ENCODE measurements at places on chromosomes 4 and X.
A peak's percentile ranks its signal among the peaks of the same experiment; 100 is the strongest.

DNA sequence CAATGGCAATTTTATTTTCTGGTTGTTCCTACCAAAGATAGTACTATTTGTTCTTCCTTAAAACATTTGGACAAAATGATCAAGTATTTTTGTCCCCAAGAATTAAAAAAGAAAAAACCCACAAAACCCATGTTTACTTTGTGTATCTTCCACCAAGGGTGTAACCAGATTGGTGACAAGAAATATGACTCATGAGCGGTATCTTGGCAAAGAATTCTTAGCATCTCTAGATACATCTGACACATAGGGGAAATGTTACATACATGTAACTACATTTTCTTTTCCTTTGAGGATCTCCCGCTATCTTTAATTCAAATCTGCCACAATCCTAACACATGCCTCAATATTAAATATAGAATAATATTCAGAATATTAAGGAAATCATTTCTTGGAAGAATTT, 78.7 kb downstream of the WDFY3 start:
- DNase-seq, result peak; percentile 75

- no peak for DNase-seq
Measured at GRCh38 chr4:72119946-72120345, 88.1 kb downstream of the NPFFR2 start.

GRCh38 chr4:88162626-88163025, 4.2 kb upstream of the ABCG2 start:
- peak; percentile 41 for DNase-seq

GRCh38 chrX:74579597-74580198, 34.7 kb downstream of the RLIM start:
- DNase-seq, result peak; percentile 52

- DNase-seq, result no peak
Measured at GRCh38 chr4:153471698-153472093, 5.5 kb downstream of the TMEM131L start.

GRCh38 chrX:67619253-67619652, 75.4 kb downstream of the AR start:
- peak; percentile 82 for DNase-seq

GRCh38 chr4:39048311-39048710, 13.7 kb upstream of the KLHL5 start:
- DNase-seq, result no peak

DNA sequence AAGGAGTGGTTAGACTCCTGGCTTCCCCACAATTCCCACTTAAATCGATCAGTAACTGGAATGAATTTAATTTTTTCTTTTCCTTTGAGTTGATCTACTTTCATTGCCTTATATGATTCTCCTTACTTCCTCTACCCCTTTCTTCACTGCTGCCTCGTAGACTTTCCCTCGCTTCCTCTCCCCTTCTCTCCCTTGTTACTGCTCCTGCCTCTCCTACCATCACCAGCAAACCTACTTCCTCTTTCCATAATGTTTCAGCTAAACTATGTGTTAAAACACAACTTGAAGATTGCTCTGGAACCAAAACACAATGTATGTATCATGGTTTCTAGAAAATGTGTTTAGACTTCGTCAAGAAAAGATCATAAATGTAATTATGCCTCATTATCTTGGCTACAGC, 132.0 kb upstream of the TET2 start:
- DNase-seq, result no peak

DNA sequence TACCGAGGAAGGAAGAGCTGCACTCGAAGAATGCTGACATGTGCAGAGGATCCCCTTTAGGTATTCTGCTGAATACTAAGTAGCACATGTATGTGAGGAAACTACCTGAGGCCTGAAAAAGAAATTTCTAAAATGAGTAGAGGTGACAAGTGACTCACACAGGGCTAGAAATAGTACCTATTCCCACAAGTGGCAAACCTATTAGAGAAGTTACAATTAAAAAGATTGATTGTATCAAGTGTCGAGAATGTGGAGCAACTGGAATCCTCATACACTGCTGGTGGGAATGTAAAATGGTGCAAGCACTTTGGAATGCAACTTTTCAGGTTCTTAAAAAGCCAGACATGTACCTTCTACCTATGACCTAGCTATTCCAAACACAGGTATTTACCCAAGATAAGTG, 47.4 kb downstream of the CCSER1 start:
- DNase-seq, result no peak

DNA sequence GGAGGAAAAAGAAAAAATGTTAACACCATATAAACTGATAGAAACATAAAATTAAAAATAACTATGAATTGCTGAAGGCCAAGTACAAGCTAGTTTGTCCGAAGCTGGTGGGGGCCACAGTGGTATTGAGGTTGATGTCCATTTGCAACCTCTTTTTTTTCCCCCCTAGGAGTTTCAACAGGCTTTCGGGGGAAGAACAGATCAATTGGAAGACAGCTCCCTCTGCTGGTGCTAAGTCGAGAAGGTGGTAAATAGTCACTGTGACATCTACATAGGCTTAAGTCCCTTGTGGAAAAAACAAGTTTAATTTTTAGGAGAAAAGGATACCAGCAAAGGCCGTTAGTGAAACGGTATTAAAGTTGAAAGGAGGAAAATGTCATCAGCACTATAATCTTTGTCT, 115.7 kb upstream of the ZXDA start:
- DNase-seq, result peak; percentile 8

- no peak for DNase-seq
Measured at GRCh38 chrX:2692221-2693112, 1.4 kb downstream of the CD99 start.

GRCh38 chrX:71650333-71650969, 16.9 kb upstream of the LOC101059915 start:
- no peak for DNase-seq

GRCh38 chrX:17397074-17397473, 22.1 kb downstream of the NHS start:
- DNase-seq, result peak; percentile 55

GRCh38 chr4:96602661-96603060, 762.8 kb downstream of the PDHA2 start:
- DNase-seq, result no peak

DNA sequence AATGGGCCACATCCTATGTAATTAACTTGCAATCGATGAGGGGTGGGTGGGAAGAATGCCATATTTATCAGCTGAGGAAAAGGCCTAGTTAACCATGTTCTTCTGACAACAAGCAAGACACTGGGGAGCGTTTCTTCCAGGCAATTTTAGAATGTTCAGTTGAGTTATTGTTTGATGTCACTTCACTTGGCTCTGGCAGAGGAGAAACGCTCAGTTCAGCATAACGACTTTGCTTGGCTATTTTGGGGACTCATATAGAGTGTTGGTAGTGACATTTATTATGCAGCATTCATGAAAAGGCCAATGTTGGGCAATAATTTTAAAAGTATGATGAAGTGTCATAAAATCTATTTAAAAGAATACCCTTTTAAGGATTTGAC, 648 bp downstream of the SYNPO2 start:
- peak; percentile 21 for DNase-seq

- DNase-seq, result peak; percentile 68
Measured at GRCh38 chr4:123939621-123940020, 543.0 kb downstream of the SPRY1 start.

GRCh38 chrX:74890676-74891430, 34.4 kb downstream of the NEXMIF start:
- DNase-seq, result no peak

DNA sequence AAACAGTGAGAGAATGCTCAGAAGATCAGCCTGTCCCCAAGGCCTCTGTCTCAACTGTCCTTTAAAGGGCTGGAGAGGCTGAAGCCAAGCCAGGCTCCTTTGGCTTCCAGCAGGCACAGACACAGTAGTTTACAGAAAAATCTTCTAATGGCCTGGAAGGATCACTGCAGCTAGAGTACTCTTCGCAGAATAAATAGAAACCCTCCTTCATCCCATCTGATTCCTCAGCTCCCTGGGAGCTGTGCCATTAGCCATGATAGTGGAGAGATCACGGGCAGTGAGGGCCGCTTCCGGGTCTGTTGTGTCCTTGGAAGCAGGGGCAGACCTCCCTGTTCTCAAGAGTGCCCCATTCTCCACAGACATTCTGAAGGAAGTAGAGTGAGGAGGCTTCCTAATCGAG, 63.1 kb downstream of the CCNI start:
- DNase-seq, result no peak

DNA sequence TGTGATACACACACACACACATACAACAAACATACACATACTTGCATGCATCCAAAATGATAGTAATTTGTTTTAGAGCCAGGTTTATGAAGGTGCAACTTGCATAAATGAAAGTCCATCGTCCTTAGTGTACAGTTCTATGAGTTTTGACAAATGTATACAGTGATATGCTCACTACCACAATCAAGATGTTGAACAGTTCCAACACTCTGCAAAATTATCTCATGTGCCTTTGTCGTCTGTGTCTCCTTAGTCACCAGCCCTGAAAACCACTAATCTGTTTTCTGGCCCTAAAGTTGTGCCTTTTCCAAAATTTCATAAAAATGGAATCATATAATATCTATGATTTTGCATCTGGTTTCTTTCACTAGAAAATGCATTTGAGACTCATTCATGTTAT, 67.8 kb upstream of the ANXA3 start:
- no peak for DNase-seq

GRCh38 chr4:89727238-89727637, 109.7 kb downstream of the SNCA start:
- DNase-seq, result peak; percentile 31

GRCh38 chrX:9646471-9647224, 119.0 kb downstream of the GPR143 start:
- peak; percentile 59 for DNase-seq

DNA sequence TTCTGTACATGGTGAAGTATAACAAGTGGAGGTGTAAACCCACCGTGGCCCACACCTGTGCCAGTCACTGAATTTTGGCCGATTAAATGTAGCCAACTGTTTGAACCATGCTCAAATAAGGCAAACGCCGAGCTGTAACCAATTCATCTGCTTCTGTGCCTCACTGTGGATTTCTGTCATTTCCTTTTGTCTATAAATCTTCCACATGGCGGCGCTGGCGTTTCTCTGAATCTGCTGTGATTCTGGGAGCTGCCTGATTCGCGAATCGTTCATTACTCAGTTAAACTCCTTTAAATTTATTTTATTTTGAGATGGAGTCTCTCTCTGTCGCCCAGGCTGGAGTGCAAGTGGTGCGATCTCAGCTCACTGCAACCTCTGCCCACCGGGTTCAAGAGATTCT, 19.2 kb downstream of the SUPT20HL2 start:
- peak; percentile 28 for DNase-seq

GRCh38 chrX:64885850-64886249, 90.4 kb downstream of the ZC4H2 start:
- no peak for DNase-seq

DNA sequence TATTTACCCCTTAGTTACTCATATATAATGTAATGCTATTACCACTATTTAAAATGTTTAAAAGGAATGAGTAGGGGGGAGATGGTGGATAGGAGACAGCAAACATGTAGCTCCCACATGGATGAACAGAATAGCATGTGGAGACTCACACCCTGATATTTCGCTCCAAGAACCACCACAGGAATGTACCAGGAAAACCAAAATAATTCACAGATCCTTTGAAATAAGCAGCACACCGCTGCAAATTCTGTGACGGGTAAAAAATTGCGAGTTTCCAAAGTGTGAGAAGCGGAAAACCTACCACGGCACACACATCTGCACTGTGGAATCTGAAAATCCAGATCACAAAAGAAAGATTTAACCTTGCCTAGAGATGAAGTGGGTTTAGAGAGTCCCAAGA, 428.2 kb downstream of the TLL1 start:
- DNase-seq, result no peak

GRCh38 chrX:43974100-43974475, 898 bp upstream of the NDP start:
- DNase-seq, result no peak

DNA sequence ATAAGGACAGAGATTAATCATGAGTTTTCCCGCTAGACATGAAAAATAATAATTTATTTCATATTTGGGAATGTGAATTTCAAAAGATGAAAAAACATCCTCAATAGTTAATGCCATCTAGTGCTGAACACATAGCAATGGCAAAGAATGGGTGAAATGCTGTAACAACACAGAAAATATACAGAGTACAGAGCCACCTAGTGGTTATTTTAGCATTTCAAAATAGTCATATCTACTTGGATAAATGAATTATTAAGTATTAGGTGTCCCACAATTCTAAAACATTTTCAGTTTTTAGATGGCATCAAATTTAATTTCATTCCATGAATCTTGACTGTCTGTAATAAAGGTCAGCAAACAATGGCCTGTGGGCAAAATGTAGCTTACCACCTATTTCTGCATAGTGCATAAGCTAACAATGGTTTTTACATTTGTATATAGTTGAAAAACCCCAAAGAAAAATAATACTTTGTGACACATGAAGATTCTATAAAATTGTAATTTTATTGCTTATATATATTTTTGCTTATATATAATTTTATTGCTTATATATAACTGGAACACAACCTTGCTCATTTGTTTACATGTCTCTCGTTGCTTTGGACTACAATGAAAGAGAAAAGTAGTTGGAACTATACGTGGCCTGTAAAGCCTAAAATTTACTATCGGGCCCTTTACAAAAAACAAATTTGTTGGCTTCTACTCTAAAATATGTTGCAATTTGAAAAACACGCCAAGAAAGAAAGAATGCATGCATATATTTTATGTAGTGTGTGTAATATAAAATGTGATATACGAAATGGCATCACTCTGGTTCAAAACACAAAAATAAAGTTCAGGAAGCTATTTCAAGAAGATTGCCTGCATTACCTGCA, 99.1 kb upstream of the FAM47C start:
- peak; percentile 15 for DNase-seq

- DNase-seq, result peak; percentile 32
Measured at GRCh38 chr4:122576261-122577188, 44.3 kb downstream of the IL21 start.

GRCh38 chr4:127782025-127782274, 172 bp upstream of the HSPA4L start:
- DNase-seq, result peak; percentile 86

Data from foreskin fibroblast (primary cell).